ENCODE measurements at places on chromosomes 1 and 21.

GRCh38 chr1:216523449-216524190, 100.4 kb upstream of the USH2A start:
- no peak for DNase-seq

- DNase-seq: no peak
These were observed 53.4 kb downstream of the UBR4 start for GRCh38 chr1:19156676-19157075.

DNA sequence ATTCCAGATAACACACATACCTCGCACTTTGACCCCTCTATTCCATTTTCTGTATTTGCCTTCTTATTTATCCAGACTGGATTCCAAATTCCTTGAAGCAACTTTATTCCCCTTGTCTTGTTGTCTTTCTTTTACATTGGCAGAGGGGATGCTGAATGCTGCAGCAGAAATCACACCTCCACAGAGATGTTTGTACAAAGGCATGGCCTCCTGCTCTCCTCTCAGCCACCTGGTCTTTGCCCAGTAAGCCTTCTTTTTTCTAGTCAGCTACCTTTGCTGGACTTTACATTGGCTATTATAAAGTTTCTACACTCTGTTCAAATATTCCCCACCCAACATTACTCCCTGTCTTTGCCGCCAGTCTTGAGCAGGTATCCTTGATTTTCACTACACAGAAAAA, 75.1 kb downstream of the LAMC1 start:
- DNase-seq: no peak

- no peak for DNase-seq
These were observed 49.0 kb downstream of the OMA1 start for GRCh38 chr1:58497499-58497898.

GRCh38 chr1:42825036-42825851, 8.0 kb upstream of the SVBP start:
- no peak for DNase-seq

All from activated CD8-positive, alpha-beta memory T cell treated with anti-CD3 and anti-CD28 coated beads for 48 hours (primary cell).